ENCODE measurements at places on chromosomes 4 and X.

GRCh38 chr4:72006586-72006985 is 25.2 kb upstream of the NPFFR2 start:
- DNase-seq = no peak

- DNase-seq = no peak
Observed at GRCh38 chr4:52098618-52099017, 47.5 kb downstream of the SPATA18 start.

- no peak for DNase-seq
Observed at GRCh38 chrX:54359408-54359807, 1.6 kb upstream of the WNK3 start.

- no peak for DNase-seq
Observed at GRCh38 chr4:101050088-101050836, 297.1 kb downstream of the PPP3CA start.

DNA sequence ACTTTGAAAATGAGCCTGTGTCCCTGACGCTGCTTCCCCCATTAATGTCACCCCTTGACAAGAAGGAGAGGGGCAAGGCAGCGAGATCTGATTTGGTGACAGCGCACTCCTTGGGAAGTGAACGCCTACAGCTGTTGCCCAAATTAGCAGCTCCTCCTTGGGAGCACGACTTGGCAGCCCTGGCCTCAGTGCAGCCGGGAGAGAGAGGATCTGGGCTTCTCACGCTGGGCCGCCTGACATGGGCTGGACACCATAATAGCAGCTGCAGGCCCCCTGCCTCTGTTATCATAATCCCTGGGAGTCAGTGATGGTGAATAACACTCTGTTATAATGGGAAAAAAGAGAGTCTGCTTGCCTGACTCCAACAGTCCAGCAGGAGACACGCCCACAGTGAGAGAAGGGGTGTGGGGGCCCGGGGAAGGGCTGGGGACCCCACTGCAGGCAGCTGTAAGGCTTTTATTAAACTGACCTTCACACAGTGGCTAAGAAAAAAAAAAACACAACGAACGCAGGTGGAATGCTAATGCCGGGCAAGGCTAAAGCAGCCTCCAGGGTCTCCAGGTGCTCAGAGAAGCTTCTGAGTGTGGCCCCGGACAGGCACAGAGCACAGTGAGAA is 73.3 kb downstream of the PSAPL1 start:
- DNase-seq = no peak

GRCh38 chr4:48462363-48462762 is 20.8 kb upstream of the SLC10A4 start:
- no peak for DNase-seq

DNA sequence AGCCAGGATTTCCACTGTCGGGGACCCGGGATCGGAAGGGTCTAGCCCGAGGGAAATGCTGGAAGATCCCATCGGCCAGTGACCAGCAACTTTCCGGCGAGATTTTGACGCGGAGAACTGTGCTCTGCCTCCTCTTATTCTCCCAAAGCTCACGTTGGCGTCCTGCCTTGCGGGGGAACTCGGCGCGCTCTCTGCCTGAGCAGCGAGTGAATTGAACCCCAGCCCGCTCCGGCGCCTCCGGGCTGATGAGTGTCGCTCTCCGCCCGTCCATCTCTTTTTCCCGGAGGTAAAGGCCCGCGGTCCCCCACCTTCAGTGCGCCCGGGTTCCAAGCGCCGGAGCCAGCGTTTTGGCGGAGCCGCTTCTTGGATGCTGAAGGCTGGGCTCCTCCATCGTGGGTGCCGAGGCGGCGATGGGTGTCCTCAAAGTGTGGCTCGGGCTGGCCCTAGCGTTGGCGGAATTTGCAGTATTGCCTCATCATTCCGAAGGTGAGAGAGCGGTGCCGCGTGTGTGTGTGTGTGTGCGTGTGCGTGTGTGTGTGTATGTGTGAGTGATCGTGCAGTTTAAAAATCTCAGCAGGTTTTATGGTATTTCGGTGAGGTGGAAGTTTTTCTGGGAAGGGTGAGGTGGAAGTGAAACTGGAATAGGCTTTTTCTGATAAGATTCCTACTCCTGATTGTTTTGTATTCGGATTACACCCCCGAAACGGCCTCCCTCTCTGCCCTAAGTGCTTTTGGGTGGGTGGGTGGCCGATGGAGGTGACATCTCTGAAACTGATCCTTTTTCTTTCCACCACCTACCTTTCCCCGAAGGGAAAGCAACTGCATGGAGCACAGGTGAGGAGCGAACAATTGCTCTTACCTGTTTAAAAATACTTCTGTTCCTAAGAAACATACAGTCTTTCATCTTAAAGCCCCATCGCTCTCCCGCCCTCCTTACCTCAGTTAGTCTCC is 752 bp downstream of the FRAS1 start:
- no peak for DNase-seq

DNA sequence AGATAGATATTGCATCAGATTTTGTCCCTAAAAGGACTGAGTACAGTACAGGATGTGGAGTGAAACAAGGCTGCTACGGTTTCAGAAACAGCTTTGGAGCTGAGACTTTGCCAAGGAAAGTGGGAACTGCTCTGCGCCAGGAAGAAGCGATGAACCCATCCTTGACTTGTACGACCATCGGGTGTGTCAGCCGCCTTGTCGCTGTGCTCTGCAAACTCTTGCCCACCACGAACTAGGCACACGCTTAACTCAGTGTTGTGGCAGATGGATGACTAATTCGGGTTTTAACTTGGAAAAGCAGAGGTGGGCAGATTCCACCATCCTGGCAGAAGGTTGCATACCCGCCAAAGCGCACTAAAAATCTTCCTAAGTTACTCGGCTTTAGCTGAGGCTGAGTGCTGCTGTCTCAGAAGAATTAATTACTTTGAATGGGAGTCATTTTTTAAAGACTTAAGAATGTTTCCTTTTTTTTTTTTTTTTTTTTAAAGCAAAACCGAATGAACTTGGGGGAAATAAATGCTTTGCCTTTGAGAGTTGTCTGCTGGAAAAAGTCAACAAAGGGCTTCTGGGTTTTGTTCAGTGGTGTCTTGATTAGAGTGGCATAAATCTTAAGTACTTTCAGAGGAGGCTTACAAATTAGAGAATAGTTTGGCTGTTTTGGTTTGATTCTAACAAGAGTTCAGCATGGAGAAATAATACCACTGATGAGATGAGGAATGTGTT is 69.5 kb downstream of the SHROOM2 start:
- no peak for DNase-seq
